ENCODE measurements at places on chromosomes 1 and 21.

- no peak for DNase-seq
Measured at GRCh38 chr1:235841938-235842545, 24.7 kb downstream of the LYST start.

DNA sequence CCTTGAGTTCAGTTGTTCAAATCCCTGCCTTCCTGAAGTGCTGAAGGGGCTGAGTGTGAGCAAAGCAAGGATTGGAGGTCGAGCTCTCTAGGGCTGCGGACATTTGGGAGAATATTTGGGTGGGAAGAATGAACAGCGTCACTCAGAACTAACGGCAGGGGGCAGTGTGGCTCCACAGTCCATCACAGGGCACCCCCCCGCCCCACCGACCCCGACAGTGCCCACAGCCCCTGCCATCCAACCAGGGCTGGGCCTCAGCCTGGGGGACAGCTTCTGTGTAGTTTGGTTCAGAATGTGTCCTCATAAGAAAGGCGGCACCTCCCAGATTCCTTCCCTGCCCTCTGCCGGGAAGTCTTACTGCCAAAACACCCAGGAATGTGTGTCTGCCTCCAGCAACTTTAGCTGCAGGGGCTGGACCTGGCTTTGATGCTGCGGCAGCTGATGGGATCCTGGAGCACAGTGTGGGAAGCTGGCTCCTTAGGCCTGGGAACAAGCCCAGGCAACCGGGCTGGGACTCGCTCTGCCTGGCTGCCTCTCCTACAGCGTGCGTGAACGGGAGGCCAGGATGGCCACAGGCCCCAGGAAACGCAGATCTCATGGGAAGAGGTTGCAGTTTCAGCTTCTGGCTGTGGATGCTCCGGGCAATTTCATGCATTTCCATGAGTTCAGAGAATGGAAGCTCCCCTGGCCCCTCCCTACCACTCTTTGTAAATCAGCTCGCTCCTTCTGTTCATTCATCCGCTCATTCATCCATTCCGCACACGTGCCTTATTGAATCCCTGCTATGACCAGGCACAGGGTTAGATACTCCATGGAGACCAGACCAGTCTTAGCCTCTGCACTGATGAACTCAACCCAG, 104.9 kb upstream of the TMPRSS2 start:
- DNase-seq, result no peak

GRCh38 chr1:157771661-157772425, 5.1 kb downstream of the FCRL2 start:
- DNase-seq, result no peak

GRCh38 chr1:53180226-53180625, 16.4 kb upstream of the CPT2 start:
- DNase-seq, result no peak

DNA sequence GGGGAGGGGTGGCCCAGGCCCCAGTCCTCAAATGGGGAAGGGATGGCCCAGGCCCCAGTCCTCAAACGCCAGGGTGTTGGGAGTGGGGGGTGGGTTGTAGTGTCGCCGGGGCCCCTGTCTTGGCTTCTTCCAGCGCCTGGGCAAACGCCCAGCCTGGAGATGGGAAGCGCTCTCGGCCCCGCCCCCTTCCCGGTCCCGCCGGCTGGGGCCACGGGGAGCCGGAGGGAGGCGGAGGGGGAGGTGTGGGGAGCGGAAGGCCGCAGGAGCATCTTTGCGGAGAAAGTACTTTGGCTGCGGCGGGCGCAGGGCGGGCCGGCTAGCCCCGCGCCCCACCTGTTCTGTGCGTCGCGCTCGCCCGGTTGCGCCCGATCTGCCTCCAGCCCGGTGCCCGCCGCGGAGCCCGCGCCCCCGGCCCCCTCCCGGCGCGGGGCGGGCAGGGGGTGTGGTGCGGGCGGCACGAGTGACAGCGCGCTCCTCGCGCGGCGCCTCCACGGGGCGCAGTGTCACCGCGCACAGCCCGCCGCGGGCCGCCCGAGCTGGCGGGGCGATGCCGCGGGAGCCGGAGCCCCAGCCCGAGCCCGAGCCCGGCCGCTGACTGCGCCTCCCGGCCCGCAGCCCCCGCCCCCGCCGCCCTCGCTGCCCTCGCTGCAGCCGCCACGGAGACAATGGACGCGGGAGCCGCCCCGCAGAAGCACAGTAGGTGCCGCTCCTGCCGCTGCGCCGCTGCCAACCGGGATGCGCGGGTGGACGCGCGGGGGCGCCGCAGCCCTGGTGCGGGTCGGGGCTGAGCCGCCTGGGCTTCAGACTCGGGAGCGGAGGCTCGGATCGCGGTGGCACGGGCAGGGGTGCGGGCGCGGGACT, 31.1 kb upstream of the PEX10 start:
- DNase-seq, result no peak

DNA sequence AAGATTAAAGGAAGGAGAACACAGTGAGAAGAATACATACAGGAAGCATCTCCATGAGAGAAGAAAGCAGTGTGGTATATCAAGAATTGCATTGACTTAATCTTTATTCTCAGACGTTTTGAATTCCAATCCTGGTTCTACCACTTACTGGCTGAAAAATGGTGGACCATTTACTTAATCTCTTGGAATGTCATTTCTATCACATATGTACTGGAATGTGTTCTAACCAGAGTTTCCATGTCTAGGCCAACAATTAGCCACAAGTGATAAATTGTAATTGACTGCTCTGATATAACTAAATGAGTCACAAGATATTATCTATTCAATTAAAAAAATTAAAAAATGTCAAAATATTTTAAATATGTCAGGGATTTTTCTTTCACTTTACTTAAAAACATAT, 626.1 kb downstream of the PTPRC start:
- DNase-seq, result no peak

DNA sequence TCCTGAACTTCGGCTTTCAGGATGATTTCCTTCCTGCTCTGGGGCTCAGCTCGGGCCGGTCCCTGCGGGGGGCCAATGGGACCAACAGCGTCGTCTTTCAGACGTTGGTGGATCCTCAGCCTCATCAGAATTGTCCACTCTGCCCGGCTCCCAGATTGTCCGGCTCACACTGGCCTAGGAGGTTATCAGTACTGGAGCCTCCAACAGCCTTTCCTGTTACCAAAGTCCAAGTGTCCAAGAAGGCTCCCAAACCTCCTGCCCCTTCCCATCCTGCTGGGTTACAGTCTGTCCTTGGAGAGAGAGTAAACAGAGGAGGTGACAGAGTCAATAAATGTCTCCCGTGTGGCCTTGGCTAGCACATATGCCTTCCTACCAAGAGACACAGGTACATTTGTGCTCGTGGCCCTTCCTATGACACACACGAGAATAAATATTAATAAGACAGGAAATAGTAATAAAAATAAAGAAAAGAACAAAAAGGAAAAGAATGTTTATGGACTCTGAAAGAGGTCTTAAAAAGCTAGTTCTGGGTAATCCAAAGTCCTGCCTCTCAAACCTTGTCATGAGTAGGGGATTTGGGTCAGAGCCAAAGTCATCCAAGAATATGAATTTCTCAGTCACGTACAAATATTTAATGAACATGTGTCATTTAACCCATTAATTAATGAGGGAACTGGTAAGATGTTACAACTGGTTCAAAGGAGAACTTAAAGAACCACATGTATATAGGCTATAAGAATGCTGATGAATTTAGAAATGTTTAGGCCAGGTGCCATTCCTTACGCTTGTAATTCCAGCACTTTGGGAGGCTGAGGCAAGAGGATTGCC, 80.8 kb upstream of the SLC2A1 start:
- DNase-seq, result no peak

GRCh38 chr1:240255922-240256321, 164.2 kb downstream of the FMN2 start:
- no peak for DNase-seq

DNA sequence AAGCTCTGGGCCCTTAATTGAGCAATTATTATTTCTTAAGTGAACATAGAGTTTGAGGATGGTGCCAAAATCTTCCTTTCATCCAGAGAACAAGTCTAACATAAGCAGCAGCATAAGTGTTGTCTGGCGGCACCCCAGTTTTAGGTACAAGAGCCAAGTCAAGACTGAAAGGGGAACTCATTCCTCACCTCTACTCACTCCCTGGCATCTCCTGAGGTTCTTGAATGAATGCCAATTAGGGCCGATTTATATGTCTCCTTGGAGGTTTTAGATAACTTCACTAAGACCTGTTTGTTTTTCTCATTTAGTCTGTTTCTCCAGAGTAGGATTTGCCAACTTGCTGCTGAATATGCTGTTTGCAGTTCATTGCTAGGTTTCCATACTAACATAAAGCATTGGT, 42.6 kb upstream of the ADGRL2 start:
- no peak for DNase-seq

DNA sequence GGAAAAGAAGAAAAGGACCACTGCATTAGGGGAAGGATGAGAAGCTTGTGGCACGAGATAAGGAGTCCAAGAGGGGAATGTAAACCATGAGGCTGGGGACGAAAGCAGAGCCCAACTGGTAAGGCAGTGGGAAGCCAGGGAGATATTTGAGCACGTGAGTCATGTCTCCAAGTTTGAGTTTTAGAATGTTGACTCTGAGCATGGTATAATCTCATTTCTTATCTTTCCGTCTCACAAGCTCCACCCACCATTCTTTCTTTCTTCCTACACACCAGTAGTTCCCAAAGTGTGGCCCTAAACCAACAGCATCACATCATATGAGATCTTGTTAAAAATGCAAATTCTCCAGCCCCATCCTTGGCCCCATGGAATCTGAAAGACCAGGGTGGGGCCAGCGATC, 145.3 kb downstream of the PLPP3 start:
- DNase-seq, result no peak

GRCh38 chr1:160806109-160806665, 10.2 kb downstream of the LY9 start:
- DNase-seq, result no peak

GRCh38 chr1:48219803-48220202, 2.7 kb upstream of the SLC5A9 start:
- no peak for DNase-seq

DNA sequence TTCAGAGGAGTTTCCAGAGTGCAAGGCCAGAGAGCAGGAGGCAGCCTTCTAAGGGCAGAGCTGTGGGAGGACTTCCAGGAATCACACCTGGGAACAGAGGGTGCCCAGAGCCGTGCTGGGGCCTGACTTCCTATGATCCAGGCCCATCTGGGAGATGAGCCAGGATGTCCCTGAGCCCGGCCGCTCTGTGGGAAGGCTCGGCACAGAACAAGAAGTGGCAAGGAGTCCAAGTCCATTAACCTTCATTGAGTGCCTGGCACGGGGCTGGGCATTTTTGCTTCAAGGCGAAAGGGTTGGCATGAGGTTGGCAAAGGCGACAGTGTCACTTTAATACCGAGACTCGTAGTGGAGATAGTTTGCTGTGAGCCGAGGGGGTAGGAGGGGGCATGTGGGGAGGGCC, 18.2 kb downstream of the TMEM201 start:
- DNase-seq, result no peak

- no peak for DNase-seq
Measured at GRCh38 chr1:219927956-219928790, at the start of gene SLC30A10. Gene SLC30A10, minus strand, starts transcription at chr1:219928557. Its CDS starts 117 bp downstream, at chr1:219928440.

DNA sequence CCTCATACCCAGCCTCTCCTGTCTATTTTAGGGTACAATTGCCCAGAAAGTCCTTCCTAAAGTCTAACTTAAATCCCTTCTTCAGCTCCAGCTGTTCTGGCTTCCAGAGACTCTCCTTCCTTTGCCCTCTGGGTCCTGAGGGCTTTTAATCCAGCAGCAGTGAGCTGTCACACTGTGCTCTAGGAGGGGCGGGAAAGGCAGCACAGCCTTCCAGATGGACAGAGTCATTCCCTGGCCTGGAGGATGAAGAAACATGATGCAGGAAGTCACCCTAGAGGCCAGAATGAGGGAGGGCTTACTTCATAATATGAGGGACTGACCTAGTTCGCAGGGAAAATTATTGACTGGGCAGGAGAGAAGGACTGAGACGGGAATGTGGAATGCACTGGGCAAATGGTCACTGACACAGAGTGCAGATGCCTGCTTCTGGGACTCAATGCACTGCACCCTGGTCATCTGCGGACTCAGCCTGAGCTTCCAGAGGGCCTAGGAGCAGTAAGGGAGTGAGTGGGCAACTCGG, 1.3 kb downstream of the SH2D2A start:
- DNase-seq, result no peak
